ENCODE measurements at places on chromosomes 4 and X. TPM values are rescaled to one million over a fixed set of nuclear protein-coding genes. Genes with fewer than 3 reads are reported as not detected.
A peak's percentile ranks its signal among the peaks of the same experiment; 100 is the strongest.

PAGE2 gene
- total RNA-seq = not detected

- DNase-seq = no peak
Observed at GRCh38 chr4:54189140-54189539, 40.0 kb upstream of the PDGFRA start.

GRCh38 chr4:80207172-80207583 lies 9.9 kb downstream of the PRDM8 start:
- DNase-seq = peak; percentile 83

GRCh38 chr4:74578329-74578728 lies 133.4 kb downstream of the AREG start:
- no peak for DNase-seq

Measured in osteocyte (in vitro differentiated cells).